NCI-H1105 (cell line): ENCODE measurements at places on chromosomes 16 and 17.

GRCh38 chr16:79081297-79082066 lies 519.1 kb downstream of the MAF start:
- no peak for DNase-seq

DNA sequence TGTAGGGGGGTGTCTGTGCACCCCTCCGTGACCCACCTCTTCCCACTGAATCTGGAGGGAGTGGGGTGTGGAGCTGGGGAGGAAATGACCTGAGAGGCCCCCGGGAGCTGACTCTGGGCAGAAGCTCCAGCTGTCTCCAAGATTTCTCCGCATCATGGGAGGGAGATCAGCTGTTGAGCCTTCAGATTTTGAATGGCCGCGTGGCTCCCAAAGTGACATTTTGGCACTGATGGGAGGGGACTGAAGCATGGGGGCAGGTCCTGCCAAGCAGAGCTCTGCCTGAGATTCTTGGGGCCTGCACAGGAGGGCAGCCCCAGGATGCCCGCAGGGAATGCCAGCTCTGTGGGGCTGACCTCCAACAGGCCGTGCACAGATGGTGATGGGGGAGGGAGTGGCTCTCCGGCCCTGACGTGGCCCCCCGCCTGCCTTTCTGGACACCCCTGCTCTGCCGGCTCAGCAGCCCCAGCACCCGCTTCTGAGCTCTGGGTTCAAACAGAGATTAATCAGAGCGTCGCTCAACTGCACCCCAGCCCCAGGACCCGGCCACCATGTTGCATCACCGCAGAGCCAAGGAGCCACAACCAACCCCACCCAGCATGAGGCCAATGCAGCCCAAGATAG lies 25.3 kb upstream of the UBE2I start:
- DNase-seq: no peak

DNA sequence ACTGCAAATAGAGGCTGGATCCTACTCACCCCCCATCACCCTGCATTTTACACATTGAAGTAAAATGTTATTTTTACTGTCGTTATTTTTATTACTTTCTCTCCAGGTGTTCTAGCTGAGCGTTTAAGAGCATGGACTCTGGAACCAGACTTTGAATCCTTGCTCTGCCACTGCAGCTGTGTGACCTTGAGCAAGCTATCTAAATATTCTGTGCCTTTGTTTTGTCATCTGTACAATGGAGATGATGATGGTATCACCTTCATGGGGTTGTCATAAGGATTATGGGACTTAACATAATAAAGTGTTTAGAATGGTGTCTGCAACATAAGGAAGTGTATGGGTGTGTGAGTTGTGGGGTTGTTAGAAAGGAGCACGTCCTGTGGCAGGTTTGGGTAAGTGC lies 17.8 kb downstream of the MSI2 start:
- DNase-seq: no peak

DNA sequence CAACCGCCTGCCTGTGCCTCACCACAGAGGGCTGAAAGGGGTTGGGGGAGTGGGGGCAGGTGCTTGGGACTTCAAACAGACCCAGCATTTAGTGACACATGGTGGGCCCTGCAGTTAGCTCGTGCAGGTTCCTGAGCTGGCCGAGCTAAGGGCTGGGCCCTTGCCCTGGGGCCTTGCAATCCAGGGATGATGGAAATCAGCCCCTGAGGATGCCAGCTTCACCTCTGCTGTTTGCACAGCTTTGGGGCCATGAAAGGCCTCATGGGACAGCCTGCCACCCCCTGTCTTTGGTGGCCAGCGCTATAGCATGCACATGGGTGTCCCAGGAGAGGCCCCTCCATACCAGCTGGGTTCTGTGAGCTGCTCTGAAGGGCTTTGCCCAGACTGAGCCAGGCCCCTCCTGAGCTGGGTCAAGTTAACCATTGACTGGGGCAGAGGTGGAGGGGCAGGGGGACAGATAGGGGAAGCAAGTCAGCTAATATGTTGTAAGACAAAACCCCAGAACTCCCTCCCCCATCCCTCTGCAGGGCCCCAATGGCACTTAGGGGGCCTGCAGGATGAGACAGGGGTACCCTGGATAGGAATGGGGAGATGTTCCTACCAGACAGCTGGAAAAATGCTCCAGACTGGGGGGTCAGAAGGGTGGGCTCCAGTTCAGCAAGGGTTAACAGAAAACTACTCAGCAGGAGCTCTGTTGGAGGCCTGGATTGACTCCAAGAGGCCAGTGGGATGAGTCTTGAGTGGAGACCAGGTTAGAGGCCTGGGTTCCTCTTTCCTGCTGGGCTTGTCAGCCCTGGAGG lies 692 bp downstream of the PRR15L start:
- no peak for DNase-seq

DNA sequence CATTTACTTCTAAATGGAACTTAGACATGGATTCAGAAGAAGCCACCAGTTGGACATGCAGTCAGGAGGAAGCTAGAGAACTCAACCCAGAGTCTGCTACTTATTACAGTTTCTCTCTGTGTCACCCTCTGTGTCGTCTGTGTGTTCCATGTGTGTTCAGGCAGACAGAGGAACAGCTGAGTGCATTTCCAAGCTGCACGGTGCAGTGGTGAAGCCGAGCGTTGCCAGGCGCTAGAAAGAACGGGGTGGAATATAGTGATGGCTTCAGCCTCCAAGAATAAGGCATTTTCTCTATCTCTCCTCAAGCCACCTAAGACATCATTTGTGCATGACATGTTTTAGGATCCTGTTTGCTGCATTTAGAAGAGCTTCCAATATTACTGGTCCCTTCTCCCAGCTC lies 101.1 kb upstream of the CCL2 start:
- DNase-seq: no peak

GRCh38 chr16:6726621-6727020 lies 606.0 kb upstream of the RBFOX1 start:
- no peak for DNase-seq

GRCh38 chr17:71484546-71484945 lies 636.3 kb upstream of the SOX9 start:
- DNase-seq: no peak

DNA sequence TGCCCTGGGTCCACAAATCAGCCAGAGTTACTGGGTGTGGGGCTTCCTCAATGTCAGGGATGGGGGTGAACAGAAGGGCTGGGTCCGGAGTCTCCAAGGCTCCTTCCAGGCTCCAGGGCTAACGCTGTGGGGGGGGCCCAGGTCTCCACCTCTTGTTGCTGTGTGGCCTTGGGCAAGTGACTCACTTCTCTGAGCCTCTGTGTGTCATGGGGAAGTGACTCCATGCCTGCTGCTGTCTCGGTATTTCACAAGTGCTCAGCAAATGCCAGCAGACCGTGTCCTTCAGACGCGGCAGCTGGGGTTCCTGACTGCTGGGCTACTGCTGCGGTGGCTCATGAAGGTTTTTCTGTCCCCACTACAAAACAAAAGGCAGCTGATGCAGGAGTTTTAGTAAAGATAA lies 26.6 kb downstream of the JPH3 start:
- DNase-seq: no peak

DNA sequence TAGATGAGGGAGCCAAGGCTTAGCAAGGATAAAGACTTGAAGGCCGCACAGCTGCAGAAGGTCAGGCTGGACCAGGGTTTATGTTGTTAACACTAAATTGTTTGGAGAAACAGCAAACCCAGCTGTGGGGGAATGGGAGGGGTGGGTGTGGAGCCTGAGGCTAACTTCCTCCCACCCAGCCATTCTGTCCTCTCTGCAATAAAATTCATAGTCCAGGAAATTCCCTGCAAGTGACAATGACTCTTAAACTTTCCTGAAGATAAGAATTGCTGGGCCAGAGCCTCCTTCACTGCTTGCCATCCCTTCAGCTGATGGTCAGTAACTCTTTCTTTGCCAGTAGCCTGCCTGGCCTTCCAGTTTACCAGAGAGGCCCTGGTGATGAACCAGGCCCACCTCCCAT lies 19.4 kb upstream of the ATP5MC1 start:
- DNase-seq: no peak
